ENCODE measurements at places on chromosomes 5 and 9. TPM values are rescaled to one million over a fixed set of nuclear protein-coding genes. Genes with fewer than 3 reads are reported as not detected.

The IFNB1 gene
- total RNA-seq = not detected

The DAB2 gene
- total RNA-seq = not detected

The DMGDH gene
- 0.41 TPM for total RNA-seq

The CER1 gene
- not detected for total RNA-seq

The CDKN2B gene
- total RNA-seq = 0.62 TPM

The CARD6 gene
- 1.5 TPM for total RNA-seq

The PCDHA4 gene
- not detected for total RNA-seq

The BTNL9 gene
- 0.09 TPM for total RNA-seq

The TPPP gene
- total RNA-seq = 0.11 TPM

The TXNDC8 gene
- total RNA-seq = not detected

The CCNO gene
- total RNA-seq = 0.27 TPM

All from activated T-helper 2 cell treated with anti-CD3 and anti-CD28 coated beads, Interferon-gamma antibody, Interleukin-2, Interleukin-4, amounts not matched to agents 10 μg/mL and 5 μg/mL and 100 μg/mL, durations not matched to agents 14 hours and 24 hours and 36 hours (primary cell).